ENCODE measurements at places on chromosomes 7 and 10.

DNA sequence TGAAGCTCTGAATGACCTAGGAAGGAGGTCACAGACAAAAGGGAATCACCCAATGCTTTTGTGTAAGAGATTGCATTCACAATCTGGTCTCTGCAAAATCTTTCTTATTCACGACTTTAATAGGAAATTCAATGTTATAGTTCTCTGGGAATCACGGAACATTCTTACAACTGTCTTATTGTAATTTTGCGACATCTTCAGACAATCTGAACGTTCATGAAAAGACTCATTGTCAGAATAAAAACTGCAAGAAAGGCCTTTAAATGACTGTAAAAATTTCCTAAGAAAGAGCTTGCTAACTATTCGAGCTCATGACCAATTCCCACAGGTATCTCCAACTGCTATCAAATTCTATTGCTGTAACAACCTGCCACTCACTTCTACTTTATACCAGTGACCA, 130.7 kb downstream of the DGKI start:
- no peak for DNase-seq

DNA sequence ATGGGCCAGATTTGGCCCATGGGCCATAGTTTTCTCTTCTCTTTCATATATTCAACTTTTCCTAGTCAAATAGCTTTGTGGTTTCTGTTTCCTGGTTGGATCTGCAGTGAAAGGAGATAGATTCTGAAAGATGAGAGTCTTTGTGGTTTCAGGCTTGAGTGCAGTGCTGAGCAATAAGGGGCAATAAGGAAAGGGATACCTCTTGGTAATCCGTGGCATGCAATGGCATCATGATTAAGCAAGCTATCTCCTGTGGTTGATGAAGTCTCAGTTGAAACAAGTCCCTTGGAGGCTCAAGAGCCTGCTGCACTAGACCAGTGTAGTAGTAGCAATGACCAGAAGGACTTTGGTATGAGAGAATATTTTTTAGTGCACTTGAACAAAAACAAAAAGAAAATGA, 187.7 kb upstream of the CNTNAP2 start:
- no peak for DNase-seq

DNA sequence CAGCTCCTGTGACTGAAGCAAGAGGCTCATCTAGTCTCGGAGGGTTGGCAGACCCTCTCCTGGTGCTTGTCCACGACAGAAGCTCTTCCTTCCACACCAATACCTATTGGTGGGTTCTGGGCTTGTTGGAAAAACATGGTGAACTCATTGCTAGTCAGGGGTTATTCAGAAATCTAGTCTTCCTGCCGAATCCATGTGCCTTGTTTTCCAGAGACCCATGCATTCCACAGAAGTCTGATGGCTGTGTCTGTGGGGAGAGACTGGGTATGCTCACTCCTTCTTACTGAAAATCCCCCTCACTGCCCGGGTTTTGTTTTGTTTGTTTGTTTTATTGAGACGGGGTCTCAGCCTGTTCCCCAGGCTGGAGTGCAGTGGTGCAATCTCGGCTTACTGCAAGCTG, 138.3 kb downstream of the DNAJB6 start:
- no peak for DNase-seq

DNA sequence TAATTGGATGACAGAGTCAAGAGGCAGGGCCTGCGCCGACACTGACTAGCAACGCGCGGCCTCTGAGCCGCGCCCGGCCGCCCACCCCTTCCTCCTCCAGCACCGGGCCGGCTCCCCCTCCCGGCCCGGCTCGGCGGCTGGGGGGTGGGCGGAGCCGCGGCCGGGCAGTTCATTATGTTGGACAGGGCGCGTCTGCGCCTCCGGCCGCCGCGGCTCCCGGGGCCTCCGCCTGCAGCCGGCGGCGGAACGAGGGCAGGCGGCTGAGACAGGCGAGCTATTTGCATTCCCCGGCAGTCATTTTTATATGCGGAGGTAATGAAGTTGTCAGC, 106.7 kb downstream of the SNX10 start:
- peak; percentile 16 for DNase-seq

DNA sequence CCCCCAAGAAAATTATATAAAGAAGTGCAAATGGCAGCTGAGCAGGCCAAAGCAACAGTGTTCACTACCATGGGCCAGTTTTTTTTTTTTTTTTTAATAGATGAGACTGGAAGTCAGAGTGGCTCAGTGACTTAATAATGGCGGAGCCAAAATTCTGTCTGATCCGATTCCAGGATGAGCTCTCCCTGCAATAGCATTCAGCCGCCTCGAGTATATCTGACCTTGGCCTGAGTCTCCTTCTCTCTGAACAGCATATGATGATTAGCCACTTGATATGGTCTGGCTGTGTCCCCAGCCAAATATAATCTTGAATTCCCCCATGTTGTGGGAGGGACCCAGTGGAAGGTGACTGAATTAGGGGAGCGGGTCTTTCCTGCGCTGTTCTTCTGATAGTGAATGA, 76.7 kb upstream of the PRLHR start:
- no peak for DNase-seq

DNA sequence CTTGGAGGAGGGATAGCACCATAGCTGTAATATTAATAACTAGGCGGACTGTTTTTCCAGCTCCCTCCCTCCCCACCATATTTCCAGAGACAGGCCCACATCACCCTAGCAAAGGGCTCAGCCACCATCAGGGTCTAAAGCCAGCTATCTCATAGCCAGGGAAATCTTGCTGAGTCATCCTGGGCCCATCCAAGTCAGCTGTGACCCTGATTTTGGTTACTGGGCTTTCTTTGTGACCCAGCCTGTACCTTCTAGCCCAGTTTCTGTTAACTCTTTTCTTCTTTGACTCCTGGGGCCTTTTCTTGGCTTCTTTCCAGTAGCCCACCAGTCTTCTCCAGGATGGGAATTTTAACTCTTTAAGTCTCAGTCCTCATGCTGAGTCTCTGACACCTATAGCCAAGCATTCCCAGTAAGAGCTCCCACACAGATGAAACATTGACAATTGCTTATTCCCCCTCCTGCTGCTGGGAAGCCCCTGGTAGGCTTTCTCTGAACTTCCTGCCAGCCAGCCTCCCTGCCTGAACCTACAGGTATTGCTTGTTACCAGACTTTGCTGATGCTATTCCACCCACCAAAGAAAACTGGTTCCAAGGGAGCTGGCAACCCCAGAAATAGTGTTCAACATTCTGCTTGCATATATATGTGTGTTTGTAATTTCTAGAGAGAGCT, 34.8 kb upstream of the ADO start:
- no peak for DNase-seq

DNA sequence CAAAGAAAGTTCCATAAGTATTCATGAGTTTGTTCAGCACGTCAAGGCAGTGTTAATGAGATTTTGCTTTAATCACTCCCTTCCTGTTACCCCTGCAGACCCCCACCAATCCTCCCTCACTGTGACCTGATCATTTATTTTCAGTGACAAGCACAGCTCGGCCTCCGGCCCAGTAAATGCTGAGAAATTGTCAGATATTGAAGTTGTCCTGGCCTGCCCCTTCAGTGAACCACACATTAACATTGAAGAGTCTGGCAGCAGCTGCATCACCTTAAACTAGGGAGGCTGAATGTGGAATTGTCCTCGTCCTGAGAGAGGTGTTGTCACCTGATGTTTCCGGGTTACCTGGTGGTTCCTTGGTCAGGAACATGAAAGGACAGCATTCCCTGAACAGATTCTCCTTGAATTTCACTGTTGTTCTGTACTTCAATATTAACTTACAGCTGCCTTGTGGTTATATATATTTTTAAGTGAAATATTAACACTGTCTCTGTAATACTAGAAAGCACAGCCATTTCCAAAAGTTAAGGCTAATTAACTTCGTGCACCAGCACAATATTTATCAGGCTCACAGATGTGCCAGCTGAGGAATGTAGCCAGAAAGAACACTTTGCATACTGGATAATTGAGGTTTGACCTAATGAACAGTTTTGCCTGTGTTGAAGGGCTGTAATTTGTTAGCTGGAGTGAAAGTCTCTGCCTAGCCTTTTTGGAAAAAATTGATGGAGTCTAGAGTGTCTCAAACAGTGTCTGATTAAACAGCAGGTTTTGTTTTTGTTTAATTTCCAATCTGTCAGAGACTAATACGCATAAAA, 265.3 kb downstream of the HDAC9 start:
- DNase-seq = no peak

GRCh38 chr7:151046603-151047573, 1.4 kb upstream of the ASIC3 start:
- DNase-seq = peak; percentile 25

DNA sequence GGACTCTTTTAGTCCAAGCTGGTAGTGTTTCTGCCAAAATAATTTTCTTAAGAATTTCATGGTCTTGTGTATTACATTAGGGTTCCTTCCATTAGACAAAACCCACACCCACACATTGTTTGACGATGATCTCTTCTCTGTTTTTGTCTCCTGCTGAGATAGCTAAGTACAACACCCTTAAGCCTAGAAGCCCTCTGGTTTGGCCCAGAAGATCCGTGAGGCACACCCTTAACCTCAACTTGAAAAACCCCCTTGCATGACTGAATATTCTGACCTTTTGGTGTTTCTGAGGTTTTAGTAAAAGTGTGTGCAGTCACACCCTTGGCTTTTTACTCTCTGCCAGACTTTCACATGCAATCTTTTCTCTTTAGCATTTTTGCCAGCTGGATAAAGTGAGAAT, 29.3 kb upstream of the ERCC6 start:
- no peak for DNase-seq

GRCh38 chr7:137879357-137880158, 32.8 kb upstream of the DGKI start:
- DNase-seq = no peak

- no peak for DNase-seq
Measured at GRCh38 chr7:48350515-48350914, 179.3 kb downstream of the ABCA13 start.

GRCh38 chr7:128304212-128304611, 39.5 kb downstream of the RBM28 start:
- DNase-seq = no peak

DNA sequence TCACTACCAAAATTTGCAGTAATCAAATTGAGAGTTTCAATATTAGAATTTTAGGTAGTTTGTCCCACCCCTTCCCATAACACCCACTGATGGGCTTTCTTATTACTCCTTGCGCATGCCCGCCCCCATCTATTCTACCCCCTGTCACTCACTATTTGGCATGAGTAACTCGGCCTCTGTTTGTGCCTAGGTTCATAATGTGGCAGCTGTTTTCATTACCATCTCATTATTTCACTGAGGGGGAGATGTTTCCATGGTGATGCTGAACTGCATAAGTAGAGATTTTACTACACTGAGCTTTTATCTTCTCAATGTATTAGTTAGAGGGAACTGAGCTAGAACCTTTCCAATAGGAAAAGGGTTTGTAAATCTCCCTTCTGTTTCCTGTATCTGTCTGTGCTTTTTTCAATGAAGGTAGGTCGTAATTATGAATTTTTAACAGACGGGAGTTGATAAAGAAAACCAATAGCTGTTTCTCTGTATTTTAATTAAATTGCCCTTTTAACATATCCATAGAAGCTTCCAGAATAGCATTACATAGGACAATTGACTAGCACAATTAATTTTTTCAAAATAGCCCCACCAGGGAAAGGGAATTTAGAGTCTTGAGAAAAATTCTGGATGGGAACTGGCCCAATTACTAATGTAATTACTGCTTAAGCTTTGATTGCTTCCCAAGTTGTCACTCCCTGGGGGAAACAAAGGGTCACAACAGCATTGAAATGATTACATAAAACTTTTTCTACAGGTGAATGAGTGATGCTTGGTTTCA, 33.4 kb downstream of the PRPS1L1 start:
- DNase-seq = no peak

- no peak for DNase-seq
Measured at GRCh38 chr7:100369105-100369504, 4.2 kb upstream of the PILRA start.

DNA sequence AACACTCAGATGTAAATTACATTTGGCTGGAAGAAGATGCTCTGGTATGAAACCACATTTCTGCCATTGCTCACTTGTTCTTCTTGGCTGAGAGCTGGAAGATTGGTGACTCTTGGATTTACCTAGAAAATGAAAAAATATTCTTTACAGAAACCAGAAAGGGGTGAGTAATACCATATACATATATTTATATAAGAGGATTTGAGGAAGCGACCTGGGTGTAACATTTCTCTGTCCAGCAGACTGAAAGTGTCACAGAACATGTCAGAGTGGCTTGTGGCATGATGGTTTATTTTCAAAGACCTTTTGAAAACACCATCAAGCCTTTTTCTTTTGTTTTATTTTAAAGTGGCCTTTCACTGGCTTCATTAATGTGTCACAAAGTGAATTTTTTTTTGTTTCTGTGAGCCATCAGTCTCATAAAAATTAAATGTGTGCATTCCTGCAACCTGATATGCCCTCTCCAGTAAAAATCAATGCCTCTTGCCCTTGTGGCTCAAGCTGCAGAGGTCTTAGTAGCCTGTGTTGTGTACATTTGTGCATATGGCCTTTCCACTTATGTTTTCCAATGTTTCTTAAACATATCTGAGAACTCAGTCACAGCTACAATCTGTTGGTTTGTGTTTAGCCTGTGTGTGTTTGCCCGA, 23.5 kb downstream of the CREB5 start:
- DNase-seq = no peak

GRCh38 chr7:153532326-153532725, 519.9 kb upstream of the DPP6 start:
- no peak for DNase-seq

GRCh38 chr10:75253281-75254220, 17.8 kb upstream of the COMTD1 start:
- no peak for DNase-seq

DNA sequence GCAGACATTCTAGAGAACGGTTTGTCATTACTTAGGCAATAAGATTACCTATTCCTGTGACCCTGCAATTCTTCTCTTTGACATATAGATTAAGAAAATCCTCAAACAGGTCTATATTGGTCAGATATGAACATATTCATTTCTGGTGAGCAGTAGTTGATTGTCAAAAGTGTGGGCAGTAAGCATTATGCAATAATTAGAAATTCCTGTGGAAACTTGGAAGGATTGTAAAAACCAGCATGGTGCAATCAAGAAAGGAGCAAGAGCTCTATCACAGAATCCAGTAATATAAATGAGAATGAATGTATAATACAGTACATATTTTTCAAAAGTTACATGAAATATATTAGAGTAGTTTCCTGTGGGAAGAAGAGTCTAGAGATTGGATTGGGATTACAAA, 406.5 kb downstream of the SUGCT start:
- no peak for DNase-seq

DNA sequence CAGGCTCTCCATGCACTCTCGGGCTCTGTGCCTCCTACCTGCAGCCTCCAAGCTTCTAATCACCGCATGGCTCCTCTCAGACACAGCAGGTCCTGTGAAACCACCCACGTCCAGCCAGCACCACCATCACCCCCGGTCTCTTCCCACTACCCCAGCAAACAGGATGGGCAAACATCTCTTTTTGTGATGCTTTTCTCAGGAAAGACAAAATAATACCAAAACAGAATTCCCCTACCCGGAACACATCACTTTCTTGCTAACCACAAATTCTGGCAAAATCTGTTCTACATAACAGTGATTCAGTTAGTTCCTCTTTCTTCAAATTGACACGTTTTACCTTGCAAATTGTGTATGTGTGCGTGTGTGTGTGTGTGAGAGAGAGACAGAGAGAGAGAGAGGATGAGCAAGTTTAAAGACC, 6.5 kb downstream of the SNX8 start:
- DNase-seq = no peak

Data from amygdala (tissue), 56 donors.